Aorta (tissue), 5 donors: ENCODE measurements at places on chromosomes 4 and X. TPM values are rescaled to one million over a fixed set of nuclear protein-coding genes. Genes with fewer than 3 reads are reported as not detected.

The SYNPO2 gene
- polyA plus RNA-seq: 154 TPM

The USP51 gene
- polyA plus RNA-seq: 0.31 TPM

DNA sequence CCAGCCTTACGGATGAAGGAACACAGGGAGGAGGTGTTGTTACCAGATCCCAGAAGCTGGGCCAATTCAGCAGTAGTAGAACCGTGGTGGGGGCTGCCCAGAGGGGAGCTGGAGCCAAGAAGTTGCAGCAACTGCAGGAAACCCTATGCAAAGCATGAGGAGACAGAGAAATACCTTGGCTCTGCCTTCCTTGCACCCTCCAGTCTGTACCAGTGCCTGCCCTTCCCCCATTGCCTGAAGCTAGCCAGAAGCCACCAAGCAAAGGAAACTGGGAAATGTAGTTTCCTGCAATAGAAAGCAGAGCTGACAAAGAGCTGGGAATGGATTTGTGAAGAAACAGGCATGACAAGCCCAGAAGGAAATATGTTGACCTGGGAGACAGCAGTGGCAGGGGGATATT lies 108.7 kb upstream of the FUNDC1 start:
- no peak for DNase-seq

The TKTL1 gene
- not detected for polyA plus RNA-seq

DNA sequence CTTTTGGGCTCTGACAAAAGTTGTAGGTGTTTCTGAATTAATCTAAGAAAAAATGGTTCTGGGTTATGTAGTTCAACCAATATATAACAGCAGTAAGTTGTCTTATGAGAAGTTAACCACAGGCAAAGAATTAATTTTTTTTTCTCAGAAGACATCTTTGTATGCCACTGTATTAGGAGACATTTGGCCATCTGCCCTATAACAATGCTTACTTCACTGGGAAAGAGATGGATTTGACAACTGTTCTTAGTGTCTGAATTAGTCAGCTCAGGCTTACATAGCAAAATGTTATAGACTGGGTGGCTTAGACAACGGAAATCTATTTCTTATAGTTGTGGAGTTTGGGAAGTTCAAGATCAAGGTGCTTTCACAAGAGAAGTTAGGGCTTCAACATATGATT lies 508.1 kb downstream of the STIM2 start:
- DNase-seq: no peak
